T-helper 17 cell (primary cell): ENCODE measurements at places on chromosomes 4 and X.

DNA sequence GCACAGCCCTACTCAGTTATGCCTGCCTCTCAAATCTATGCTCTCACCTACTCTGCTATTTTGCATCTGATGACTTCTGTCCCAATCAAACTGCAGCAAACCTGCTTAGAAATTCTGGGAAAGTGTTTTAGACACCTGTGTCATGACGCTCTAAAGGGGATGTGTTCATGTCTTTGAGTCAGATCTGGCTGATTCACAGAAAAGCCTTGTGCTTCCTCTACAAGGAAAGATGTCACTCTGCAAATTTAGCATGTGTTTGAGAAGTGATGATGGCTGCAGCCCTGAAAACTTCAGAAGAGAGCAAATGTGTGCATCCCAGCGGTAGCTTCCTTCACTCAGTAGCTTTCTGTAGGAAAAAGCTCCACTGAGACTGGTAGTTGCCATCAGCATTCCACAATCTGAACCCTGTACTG, 235.4 kb downstream of the MGST2 start:
- no peak for DNase-seq

- no peak for DNase-seq
Measured at GRCh38 chr4:175509320-175509719, 302.7 kb downstream of the GPM6A start.

GRCh38 chrX:42707742-42708141, 70.2 kb downstream of the PPP1R2C start:
- no peak for DNase-seq

GRCh38 chr4:185592845-185593488, 57.7 kb upstream of the PDLIM3 start:
- no peak for DNase-seq

GRCh38 chr4:15883610-15884243, 54.8 kb downstream of the FGFBP1 start:
- no peak for DNase-seq

- no peak for DNase-seq
Measured at GRCh38 chr4:142406917-142407501, 439.1 kb downstream of the INPP4B start.

DNA sequence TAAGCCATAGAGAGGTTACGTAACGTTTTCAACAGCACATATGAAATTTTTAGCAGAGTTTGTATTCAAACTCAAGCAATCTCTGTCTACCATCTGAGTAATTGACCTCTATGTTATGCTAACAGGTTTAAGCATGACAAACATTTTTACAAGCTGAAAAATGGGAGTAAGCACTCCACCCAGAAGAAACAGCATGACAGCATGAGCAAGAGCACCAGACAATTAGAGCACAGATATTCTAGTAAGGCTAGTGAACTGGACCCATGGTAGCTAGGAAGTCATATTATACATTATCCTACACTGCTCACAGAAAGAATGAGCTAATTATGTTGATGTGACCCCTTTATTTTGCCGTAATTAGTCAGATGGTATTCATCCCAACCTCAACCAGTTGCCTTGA, 200.5 kb downstream of the PABPC4L start:
- DNase-seq = no peak

GRCh38 chrX:107654872-107655761, 26.8 kb downstream of the PRPS1 start:
- peak; percentile 48 for DNase-seq

GRCh38 chr4:105551965-105552746, at the start of gene ARHGEF38:
TSS of gene ARHGEF38 (plus strand) at chr4:105552620. CDS start at chr4:105552766, 146 bp downstream.
- DNase-seq = no peak

DNA sequence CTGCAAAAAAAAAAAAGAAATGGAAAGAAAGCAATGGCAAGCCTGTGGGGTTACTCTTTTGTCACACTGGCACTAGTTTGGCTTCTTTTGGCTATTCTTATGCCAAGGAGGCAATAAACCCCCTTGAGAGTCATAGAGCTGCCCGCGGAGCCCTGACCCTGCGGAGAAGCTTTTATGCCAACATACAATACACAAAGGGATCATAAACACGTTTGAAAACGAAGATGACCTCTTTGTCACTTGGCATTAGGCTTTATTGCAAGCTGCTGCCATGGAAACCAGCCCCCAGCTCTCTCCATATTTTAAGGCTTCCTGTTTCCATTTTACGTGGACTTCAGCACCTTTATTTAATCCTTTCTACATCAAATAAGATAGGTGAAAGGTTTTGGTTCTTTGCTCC, 7.6 kb downstream of the NEUROG2 start:
- DNase-seq = no peak

- DNase-seq = no peak
Measured at GRCh38 chrX:46913667-46914066, 1.4 kb downstream of the JADE3 start.

GRCh38 chr4:19700992-19701391, 550.7 kb upstream of the SLIT2 start:
- DNase-seq = no peak

- no peak for DNase-seq
Measured at GRCh38 chr4:10460313-10461047, 3.3 kb upstream of the ZNF518B start.

- DNase-seq = no peak
Measured at GRCh38 chr4:1373892-1374705, 27.1 kb downstream of the UVSSA start.

- DNase-seq = no peak
Measured at GRCh38 chr4:56085275-56085674, 136.5 kb downstream of the CEP135 start.

DNA sequence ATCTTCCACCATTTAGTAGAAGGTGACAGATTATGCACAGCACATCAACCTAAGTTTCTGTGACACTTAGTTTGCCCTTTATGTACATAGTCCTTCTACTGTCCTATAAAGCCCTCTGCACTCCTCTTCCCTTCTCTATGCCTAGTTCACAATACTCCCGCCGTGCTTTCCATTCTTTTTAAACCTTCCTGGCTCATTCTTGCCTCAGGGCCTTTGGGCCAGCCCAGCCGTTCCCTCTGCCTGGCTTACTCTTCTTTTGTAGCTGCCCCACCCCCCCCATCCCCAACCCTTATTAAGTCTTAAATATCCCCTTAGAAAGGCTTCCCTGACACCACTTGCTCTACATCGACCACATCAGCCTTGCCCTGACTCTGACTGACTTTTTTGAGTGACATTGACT, 33.0 kb downstream of the SGMS2 start:
- DNase-seq = no peak

DNA sequence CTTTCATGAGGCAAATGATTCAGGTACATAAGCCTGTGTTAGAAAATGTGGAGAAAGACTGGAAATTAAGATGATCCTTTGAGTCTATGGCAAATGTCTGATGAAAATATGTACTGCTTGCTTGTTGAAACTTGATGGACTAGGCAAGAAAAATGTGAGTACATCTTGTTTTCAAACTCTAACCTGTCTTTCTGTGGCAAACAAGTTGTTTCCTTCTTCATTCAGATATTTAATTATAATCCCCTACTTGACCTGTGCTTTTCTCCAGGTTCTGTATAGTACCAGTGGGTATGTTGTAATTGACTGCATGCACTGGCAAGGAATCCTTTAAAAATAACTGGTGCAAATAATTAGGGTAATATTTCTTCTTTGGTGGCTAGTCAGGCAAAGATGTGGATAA, 136.7 kb downstream of the ARHGAP24 start:
- DNase-seq = no peak

- no peak for DNase-seq
Measured at GRCh38 chr4:3520276-3520675, 11.9 kb downstream of the LRPAP1 start.

DNA sequence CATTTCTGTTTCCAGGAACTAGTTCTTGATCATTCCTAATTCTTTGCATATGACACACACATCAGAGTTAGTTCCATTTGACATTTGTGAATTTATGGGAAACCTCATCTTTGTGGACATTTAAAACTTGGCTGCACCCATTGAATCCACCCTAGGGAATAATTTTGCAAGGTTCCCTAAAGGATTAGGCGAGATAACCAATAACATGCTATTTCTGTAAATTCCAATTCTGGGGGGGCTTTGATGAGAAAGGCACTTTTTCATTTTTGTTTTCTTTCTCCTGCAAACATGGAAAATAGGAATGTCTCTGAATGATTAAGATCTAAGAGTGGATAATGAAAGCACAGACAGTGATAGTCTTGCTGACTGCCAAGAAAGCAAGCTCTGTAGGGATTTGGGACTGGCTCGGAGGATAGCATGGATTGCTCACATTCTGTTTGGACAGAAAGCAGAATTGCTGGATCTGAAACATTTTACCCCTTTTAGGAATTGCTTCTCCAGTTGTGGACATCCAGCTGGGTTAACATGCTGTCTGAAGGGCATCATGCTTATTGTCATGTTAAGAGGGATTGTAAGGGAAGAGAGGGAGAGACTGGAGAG, 145.1 kb downstream of the NHS start:
- no peak for DNase-seq

GRCh38 chr4:145769450-145770037, 89.6 kb downstream of the C4orf51 start:
- no peak for DNase-seq

DNA sequence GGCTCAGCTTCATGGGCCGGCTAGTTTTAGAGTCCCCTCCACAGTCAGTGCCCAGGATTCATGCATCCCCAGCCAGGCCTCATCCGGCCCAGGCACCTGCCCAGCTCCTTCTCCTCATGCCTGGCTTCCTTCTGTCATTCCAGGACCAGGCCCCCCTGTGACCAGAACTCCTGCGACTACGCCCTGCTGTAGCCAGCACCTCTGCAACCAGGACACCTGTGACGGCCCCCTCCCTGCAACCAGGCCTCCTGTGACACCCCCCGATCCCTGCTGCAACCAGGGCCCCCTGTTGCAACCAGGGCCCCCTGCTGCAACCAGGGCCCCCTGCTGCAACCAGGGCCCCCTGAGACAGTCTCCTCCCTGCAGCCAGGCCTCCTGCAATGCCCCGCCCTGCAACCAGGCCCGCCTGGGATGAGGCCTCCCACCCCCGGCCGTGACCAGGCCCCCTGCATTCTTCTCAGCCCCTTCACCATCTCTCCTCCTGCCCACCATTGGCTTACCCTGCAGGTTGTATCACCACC, 46.8 kb downstream of the HTRA3 start:
- DNase-seq = no peak

GRCh38 chr4:7411896-7412553, 22.7 kb downstream of the PSAPL1 start:
- no peak for DNase-seq

DNA sequence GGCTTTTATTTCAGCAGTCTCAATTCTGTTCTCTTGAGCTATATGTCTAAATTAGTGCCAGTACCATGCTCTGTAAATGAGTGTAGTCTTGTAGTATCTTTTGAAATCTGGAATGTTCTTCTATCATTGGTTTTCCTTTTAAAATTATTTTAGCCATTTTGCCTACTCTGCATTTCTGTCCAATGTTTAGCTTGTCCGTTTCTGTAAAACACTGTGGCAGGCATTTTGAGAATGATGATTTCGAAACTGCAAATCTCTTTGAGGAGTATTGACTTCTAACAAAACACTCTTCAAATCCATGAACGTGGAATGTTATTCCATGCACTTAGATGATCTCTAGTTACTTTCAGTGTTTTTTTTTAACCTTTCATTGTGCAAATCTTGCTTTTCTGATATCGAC, 28.3 kb upstream of the PPP4R3C start:
- DNase-seq = no peak

DNA sequence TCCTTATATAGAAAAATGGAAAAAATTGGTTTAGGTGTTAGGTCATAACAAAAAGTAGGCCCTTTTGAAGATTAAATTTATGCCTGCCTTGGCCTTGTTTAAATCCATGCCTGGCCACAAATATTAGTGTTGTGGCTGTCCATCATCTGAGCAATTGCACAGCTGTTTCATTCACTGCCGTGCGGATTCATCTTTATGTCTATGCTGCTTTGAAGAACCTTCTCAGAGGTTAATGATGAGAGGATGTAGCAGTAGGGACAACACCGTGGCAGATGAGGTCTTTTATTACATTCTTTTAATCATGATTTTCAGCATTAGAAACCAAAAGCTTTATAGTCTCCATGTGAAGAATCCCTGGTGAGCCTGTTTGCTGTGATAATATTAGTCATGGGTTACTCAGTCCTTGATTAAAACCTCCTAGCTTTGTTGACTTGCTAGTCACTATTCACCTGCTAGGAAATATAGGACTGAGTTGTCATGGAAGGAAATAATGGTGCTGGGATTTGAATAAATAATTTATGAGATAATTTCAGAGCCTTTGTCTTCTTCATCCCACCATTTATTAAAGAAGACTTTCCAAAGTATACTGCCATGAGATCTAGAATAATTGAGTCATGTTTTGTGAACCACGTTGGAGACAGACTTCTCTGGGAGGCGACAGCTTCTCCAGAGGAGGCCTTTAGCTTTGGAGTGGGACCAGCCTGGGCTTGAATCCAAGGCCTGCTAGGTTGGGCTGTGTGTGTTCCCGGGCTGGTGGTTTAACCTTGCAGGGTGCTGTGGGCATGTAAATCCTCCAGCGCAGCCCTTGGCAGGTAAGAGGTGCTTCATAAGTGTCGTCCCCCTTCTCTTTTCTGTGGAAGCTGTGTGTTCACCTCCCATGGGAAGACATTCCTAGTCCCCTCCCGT, 53.5 kb downstream of the PTTG2 start:
- DNase-seq = no peak

- DNase-seq = no peak
Measured at GRCh38 chr4:80172203-80172602, 25.1 kb upstream of the PRDM8 start.

DNA sequence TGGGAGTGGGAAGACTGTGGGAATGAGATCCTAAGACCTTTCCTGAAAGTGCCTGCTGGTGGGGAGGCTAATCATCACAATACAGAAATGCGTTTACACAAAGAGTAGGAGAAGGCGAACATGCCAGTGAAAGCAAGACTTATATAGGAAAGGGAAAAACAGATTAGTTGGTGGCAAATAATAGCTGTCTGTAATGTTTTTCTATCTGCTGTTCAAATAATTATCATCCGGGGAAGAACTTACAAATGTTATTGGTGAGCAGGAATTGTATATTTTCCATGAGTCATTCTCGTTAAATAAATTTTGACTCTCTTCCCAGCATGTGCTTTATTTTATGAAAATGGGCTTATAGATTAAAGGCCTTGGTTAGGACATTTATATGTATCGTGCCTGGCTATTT, 196.5 kb downstream of the ARHGAP10 start:
- DNase-seq = no peak

DNA sequence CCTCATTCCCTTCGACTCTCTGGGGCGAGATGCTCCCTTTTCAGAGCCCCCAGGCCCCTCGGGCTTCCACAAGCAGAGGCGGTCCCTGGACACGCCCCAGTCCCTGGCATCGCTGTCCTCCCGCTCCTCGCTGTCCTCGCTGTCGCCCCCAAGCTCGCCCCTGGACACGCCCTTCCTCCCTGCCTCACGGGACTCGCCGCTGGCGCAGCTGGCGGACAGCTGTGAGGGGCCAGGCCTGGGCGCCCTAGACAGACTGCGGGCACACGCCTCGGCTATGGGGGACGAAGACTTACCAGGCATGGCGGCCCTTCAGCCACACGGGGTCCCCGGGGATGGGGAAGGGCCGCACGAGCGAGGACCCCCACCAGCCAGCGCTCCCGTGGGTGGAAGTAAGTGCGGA, 39.5 kb upstream of the CLCN4 start:
- no peak for DNase-seq

GRCh38 chrX:153477364-153477857, 7.0 kb upstream of the HAUS7 start:
- DNase-seq = no peak

- DNase-seq = no peak
Measured at GRCh38 chr4:140346136-140346535, 27.3 kb upstream of the SCOC start.
